ENCODE measurements at places on chromosomes 2 and 18. TPM values are rescaled to one million over a fixed set of nuclear protein-coding genes. Genes with fewer than 3 reads are reported as not detected.
A peak's percentile ranks its signal among the peaks of the same experiment; 100 is the strongest.

DNA sequence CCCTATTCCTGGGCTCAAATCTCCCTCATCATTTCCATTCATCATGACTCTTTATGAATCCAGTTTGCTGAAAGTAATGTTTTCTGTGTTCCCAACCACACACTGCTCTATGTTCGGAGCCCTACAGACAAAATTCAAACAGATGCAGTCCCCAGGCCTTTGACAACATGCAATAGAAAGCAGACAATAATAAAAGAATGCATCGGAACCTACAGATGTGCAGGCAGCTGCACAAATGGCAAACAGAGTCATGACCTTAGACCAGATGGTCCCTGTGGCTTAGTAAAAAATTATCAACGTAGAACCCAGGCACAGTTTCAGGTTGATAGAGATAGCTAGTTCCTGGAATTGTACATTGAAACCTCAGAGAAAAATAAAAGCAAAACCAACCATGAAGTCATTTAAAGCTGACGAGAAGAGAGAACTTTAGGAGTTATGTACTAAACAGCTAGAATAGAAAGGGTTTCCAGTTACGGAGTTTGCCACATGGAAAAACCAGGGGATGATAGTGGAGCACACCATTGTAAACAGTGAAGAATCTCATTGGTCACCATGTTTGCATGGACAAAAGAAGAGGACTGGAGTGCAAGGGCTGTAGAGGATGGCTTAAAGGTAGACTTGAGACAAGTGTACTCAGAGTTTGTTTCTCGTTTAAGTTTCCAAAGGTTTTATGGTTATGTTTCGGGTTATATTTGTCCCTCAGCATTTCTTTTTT lies 23.2 kb upstream of the ACVR1 start:
- DNase-seq: no peak

DNA sequence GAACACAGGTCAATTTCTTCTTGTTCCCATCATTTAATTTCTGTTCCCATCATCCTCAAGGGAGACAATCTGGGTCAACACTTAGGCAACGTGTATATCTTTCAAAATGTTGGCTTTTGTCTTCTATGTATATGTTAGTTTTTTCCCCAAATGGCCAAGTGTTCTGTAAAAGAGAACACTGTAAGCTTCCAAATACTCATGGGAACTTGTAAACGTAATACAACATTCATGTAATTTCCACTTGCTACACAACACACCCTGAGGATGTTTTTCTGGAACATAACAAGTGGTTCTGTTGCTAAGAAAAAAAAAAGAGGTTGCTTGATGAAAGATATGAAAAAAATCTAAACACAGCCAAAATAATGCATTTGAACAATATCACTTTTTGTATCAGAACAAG lies 149.1 kb downstream of the ATAD2B start:
- no peak for DNase-seq

DNA sequence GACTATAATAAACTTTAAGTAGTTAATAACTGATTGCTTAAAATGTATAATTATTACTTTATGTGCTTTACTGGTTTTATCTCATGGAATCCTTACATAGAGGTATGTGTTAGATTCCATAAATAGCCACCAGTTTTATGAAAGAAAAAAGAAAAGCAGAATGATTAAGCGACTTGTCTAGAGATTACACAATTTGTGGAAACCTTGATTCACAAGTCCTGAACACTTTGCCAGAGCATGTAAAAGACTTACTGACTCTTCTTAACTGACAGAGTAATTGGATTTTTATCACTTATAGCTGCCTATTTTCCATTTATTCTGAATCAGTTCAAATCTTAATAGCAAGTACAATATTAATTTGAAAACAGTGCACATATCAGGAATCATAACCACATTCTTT lies 448.7 kb upstream of the NETO1 start:
- DNase-seq: no peak

DNA sequence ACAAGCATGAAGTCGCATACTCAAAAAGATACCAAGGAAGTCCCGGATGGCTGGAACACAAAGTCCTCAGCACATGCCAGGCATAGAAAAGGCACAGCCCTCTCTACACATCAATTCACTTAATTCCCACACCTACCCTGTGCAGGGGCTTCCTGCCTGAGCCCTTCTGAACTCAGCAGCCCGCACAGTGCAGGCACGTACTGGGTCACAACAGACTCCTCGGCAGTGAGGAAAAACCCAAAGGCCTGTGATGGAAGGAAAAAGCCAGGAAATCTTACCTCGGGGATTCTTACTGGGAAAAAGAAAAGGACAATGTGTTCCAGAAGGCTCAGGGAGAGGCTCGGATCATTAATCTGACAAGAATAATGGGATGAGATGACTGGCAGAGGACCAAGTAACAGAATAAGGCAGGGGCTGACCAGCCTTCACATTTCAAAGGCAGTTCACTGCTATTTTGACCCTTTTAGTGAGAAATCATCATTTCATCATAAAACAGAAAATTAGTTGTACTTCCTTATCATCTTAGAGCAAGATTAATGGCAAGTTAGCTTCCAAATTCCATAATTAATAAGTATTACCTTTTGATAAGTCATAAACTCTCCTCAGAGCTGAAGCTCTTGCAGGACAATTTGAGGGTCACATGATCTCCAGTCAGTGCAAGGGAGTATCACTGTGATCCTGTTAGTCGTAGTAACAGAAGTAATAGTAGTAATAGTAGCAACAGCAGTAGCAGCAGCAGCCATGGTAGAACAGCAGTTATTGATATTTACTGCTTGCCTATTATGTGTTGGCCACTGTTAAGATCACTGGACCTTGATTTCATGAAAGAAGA lies 87.4 kb downstream of the STK39 start:
- DNase-seq: no peak

DNA sequence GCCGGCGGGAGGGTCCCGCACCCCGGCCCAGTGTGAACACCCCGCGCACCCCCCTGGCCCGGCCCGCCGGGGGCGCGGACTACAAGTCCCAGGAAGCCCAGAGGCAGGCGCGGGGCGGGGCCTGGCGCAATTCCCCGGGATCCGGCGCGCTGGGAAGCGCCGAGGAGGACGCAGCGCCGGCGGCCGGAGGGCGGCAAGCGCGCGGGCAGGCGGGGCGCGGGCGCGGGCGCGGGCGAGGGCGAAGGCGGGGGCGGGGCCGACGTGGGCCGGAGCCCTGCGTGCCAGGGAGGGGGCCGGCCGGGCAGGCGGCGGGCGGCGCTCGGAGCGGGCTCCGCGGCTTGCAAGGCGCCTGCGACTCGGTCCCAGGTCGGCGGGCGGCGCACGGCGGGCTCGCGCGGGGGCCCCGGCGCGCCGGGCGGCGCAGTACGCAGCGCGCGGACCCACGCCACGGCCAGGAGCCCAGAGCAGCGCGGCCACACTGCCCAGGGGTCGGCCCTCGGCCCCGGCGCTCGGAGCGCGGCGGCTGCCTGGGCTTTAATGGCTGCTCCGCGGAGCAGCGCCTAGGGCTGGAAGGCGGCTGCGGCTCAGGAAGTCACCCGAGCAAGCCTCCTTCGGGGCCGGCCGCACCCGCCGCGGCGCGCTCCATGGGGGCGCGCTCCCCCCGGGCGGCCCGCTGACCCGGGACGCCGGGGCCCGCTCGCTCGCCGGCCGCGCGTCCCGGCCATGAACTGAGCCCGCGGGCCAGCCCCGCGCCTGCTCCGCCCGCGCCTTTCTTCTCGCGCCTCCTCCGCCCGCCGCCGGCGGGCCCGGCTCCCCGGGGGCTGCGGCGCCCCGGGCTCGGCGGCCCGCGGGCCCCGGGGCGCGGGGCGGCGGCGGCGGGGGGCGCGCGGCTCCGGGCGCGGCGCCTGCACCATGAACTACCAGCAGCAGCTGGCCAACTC lies at the start of gene AGAP1:
Gene AGAP1, plus strand, starts transcription at position 269 of the 941 bp plus-strand sequence.
- peak; percentile 88 for DNase-seq

GRCh38 chr2:68110102-68110501 lies 47.3 kb upstream of the C1D start:
- DNase-seq: no peak

- DNase-seq: no peak
Measured at GRCh38 chr18:61502472-61502871, 169.2 kb downstream of the CDH20 start.

DNA sequence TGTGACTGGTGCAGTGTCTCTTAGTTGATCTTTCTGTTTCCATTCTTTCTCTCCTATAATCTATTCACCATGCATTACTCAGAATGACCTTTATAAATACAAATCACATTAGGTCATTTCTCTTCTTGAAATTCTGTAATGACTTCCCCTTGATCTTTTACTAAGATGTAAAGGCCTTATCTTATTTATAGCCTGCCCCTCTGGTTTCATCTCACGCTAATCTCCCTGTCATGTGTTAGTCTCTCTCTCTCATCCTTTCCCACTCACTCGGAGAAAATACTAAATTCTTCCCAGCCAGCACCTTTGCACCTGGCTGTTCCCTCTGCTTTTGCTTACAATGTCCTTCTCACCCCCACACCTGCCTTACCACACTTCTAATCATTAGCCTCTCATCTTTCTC lies 530.8 kb downstream of the ADCYAP1 start:
- DNase-seq: no peak

DNA sequence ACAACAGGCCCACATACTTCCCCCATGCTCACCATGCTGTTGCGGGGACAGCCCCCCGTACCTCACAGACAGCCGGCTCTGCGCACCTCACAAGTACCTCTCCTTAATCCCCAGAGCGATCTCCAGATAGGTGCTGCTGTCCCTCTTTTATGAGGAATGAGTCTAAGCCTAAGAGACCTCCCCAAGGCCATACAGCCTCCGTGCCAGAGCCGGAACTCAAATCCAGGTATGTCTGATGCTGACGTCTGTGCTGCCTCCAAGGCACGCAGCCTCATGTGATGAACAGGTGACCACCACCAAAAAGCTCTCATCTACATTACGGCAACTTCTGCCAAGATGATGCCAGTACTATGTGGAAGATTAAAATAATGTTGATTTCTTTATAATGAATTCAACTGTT lies 85.2 kb downstream of the EIPR1 start:
- no peak for DNase-seq

DNA sequence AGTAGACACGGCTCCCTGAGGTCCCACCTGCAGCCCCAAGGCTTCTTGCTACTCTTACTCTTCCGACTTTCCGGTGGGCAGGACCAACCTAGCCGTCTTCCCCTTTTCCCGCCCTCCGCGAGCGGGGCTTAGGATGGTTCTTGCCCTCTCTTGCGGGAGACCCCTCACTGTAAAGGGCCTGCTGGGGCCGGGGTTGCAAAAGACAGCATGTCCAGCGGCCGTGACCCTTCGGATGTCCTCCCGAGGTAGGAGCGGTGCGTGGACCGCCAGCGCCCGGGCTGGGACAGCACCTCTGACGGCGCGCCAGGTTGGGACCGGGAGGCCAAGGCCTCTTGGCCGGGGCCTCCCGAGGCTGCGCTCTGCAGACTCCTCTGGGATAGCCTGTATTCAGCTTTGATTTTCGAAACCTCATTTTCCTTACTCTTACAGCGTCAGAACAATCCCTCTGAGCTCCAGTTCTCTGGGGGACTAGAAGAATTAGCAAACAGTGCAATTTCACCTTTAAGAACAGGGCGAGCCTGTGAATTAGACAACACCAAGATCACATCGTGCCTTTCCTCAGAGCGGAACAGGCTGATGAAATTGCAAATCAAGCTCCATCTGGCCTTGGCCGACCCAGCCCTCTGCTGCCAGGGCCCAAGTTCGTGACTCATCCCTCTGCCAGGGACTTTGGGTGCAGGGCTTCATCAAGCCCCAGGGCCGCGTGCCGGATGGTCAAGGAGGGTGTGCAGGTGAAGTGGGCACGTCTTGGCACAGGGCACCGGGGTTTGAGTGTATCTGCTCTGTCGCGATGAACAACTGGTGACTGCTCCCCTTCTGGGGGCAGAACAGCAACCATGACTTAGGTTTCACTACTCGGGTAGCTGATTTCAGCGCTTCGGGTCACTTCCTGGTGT lies 777 bp downstream of the MOCOS start:
- no peak for DNase-seq

DNA sequence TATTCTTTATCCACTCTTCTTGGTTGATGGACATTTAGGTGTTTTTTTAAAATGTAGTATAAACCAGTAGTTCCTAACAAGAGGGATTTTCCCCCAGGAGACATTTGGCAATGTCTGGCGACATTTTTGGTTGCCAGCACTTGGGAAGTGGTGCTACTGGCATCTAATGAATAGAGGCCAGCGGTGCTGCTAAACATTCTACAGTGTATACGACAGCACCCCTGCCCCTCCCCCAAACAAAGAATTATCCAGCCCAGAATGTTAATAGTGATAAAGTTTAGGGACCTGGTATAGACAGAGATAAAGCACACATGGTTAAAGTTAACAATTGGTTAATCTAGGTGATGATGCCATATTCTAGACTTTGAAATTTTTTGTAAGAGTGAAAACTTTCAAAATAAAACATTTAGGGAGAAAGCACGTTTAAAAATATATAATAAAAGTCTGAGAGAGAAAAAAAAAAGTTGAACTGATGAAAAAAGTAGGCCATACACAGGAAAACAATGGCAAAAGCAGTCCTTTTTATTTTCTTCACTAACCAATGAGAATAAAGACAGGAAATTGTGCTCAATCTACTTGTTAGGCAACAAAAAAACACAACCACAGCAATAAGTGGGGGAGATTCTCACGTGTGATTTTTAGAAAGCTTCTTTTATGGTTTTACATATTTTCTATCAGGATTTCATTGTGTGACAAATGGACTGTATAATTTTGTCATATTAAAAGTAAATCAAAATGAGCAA lies 14.8 kb downstream of the FBXO48 start:
- DNase-seq: no peak

- DNase-seq: no peak
Measured at GRCh38 chr2:119760956-119761275, 1.2 kb downstream of the PTPN4 start.

- no peak for DNase-seq
Measured at GRCh38 chr2:212523756-212524155, 14.8 kb downstream of the ERBB4 start.

GRCh38 chr2:212227755-212228154 lies 310.8 kb downstream of the ERBB4 start:
- no peak for DNase-seq

DNA sequence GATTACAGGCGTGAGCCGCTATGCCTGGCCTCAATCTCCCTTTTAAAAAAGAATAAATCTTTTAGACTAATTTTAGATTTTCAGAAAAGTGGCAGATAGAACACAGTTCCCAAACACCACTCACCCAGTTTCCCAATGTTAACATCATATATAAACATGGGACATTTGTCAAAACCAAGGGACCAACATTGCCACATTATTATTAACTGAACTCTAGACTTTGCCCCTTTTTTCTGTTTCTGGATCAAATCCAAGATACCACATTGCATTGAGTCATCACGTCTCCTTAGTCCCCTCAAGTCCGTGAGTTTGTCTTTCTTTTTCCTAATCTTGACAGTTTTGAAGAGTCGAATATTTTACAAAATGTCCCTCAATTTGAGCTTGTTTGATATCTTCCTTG lies 2.4 kb downstream of the C2orf42 start:
- DNase-seq: no peak

- no peak for DNase-seq
Measured at GRCh38 chr2:112154246-112155117, 16.3 kb downstream of the FBLN7 start.

ITGA4 gene
- total RNA-seq: 3.4 TPM

NEMP2 gene
- 3.6 TPM for total RNA-seq

SYT4 gene
- not detected for total RNA-seq

NTSR2 gene
- not detected for total RNA-seq

CDH19 gene
- total RNA-seq: 14.8 TPM

CHRND gene
- total RNA-seq: 0.11 TPM

RAB6C gene
- total RNA-seq: not detected

NUP35 gene
- total RNA-seq: 7.0 TPM
